Activated CD4-positive, alpha-beta T cell treated with anti-CD3 and anti-CD28 coated beads for 4 hours (primary cell): ENCODE measurements at places on chromosomes 2 and 18.
A peak's percentile ranks its signal among the peaks of the same experiment; 100 is the strongest.

DNA sequence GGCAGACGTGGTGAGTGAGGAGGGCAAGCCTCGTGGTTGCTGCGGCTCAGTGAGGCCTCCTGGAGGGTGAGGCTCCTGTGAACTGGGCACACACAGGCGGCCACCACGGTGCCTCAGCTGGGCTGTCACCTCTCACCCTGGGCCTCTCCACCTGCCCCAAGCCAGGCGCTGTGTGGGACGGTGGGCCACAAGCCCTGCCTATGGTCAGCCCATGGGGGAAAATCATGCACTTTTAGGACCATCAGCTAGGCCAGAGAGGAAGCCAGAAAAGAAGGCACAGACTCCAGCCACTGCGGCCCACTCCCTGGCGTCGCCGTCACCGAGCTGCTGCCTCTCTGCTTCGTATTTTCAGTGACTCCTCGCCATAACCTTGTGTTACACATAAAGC is 28.5 kb upstream of the HS6ST1 start:
- DNase-seq, result no peak

DNA sequence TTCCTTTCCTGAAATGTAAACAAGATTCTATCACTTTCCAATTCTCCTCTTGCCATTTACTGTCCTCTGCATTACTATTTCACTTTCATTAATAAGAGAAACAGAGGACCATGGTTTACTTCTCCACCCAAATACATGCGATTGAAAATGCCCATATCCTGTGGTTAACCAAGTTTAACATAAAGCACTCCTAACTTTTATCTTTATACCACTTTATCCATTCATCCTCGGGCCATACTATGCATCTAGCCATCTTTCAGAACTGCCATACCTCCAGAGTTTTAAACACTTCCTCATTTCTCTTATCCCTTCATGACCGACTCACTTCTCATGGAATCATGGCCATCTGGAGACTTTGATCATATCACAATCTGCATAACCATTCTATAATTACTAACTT is 1182.3 kb downstream of the CNTNAP5 start:
- no peak for DNase-seq

DNA sequence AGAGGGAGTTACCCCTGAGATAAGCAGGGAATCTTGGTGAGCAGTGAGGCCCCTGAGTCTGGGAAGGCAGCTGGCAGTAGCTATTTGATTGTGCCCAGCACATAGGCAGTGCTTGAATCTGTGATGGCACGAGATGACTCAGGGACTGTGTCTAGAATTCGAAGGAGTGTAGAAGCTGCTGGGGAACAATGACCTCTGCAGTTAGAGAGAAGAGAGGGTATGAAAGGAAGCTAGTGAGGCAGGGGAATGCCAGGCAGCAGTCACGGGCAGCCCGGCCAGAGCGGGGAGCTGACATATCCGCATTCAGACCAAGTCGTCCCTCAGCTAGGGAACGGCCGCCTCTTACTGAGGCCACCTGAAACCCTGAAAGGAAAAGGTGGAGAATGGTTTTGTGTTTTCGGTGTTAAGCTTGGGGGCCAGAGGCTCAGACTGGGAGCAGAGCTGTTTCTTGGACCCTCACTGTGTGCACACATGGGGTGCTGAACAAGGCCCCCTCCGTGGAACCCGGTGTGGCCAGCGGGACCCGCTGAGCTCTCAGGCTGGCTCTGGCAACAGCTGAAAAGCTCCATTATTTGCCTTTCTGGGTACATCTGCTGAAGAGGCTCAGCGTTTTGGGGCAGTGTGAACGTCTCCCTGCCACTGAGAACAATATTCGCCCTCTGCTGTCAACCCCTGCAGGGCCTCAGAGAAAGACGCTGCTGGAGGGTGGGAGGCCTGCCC is 32.9 kb downstream of the ARHGEF4 start:
- DNase-seq, result no peak

- no peak for DNase-seq
Observed at GRCh38 chr2:54535599-54536195, 79.6 kb downstream of the SPTBN1 start.

- peak; percentile 10 for DNase-seq
Observed at GRCh38 chr2:148875387-148876051, 492 bp downstream of the KIF5C start.

DNA sequence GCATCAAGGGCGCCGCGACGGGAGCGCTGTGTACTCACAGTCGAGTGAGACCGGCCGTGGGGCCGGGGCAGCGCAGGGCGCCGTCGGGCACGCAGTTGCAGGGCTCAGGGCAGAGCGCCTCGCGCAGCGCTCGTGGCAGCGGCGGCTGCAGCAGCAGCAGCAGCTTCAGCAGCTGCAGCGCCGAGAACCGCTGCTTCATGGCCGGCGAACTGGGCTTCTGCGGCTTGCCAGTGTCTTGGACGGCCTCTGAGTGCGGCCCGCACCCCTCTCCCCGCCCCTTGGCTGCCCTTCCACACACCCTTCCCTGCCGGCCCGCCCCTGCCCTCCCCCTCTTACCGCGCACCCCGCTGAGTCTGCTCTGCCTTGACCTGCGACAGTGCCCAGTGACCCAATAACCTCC is at the start of gene LHCGR:
TSS of gene LHCGR (minus strand) at position 252 of the 400 bp plus-strand sequence. CDS start at position 199, 53 bp downstream.
- DNase-seq, result no peak

DNA sequence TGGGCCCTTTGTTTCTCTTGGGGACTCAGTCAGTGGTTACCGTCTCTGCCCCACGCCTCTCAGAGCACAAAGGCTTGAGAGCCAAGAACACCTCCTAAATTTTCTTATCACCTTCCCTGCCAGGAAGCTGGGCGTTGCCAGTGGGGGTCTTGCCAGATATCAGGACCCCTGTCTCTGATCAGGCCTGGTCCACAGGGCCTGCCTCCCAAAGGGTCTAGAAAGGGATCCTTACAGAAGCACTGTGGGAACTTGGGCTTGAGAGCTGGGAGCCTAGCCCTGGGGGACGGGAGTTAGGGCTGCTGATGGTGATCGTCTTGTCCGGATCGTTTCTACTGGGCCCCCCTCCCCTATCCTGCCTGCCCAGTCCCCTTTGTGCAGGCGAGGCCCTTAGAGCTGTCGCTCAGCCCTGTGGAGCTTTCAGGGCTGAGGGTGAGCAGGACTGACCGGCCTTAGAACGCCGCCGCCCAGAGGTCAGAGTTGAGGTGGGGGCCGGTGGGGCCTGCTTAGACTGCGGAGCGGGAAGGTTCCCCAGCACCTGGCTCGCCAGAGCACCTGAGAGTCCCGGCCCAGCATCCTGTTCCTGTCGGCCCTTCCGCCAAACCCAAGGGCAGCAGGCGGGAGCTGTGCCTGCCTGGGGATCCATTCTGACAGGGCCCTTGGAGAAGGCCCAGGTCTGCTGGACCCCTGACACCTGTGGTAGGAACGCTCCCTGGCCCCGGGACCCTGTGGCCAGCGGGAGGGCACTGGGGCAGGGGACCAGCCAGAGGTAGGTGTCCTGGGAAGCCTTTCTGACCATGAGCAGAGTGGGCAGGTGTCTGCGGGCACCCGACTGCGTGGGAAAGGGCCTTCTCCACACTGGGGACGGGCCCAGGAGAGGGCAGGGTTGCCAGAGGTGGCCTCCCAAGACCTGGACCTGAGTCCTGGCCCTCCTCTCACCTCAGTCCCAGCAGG is 956 bp downstream of the ESPNL start:
- no peak for DNase-seq

DNA sequence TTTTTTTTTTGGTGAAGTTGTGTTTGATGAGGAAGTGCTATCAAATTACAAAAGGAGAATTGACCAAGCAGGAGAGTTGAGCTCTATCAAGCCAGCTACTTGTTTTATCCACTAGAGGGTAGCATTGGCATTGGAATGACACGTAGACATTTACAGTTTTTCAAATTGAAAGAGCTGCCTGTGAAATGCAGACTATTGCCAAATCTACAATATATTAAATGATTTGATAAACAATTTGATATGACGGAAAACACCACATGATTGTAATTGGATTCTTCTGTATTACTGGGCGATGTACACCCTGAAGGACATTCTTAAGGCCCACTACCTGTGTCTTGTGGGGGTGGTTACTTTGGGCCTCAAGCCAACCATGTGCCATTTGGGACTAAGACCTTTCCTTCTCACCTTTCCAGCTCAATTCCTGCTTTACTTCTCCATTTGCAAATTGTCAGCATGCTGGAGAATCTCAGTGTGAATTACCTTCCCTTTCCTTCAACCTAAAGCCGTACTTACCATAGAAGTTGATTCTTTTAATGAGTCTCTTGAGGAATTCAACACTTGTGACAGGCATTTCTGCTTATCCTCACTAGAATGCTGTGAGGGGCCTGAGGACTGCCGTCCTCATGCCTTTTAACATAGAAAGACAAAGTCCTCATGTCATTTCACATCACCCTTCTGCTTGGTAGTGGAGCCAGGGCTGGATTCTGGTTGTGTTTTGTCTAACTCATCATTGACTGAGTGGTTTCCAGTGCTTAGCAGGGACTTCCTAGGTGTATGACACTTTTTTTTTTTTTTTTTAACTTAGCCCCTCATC is 134.8 kb upstream of the THUMPD2 start:
- DNase-seq, result no peak
